ENCODE measurements at places on chromosomes 7 and 10. TPM values are rescaled to one million over a fixed set of nuclear protein-coding genes. Genes with fewer than 3 reads are reported as not detected.

The SND1 gene
- 229 TPM for total RNA-seq

The TWIST1 gene
- total RNA-seq, result 35.5 TPM

DNA sequence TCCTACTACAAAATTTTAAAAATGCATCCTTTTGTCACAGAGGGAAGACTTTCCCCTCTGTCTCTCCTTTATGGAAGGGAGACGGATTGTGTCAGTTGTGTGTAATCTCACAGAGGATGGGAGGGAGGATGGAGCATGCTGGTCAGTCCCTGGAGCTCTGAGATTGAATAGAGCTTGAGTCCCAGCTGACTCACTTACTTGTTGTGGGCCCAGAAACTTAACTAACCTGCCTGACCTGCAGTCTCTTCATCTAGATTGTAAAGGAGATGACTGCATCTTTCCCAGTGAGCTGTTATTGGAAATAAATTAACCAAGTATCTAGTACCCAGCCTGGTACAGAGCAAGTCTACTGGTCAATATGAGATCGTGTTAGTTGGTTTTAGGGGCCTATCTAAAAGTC, 77.9 kb upstream of the ADO start:
- no peak for DNase-seq

DNA sequence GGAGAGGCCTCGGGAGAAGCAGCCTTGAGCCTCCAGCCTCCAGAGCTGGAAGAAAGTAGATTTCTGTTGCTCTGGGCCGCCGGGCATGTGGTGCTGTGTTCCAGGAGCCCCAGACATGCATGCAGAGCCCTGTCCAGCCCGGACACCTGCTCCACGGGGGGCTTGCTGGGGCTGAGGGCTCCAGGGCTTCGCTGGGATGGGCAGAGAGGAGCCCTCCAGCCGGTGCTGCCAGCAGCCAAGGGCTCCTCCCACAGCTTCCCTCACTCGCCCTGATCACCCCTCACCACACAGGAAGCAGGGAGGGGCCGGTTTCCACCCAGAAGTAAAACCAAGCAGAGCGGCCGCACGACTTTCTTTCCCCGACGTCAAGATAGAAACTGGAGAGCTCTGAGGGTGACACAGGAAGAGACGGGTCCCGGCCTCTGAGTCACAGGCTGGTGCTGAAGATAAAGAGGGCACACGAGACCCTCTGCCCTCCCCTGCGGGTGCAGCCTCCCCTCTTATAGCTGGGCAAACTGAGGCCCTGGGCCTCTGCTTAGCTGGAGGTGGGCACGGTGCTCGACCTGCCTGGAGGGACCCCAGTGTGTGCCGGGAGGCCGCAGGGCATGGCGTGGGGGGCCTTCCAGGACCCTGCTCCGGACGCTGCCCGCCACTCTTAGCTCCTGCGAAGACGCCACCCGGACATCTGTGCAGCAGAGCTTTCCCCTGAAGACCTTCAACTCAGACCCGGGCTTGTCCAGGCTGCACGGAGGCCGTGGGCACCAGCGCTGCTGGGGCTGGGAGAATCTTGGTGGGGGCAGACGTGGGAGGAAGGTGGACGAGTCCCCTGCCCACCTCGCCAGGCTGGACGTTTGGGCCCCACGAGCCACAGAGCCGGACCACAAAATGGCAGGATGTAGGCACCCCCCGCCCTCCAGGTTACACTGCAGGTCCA, 31.1 kb downstream of the ADAP1 start:
- DNase-seq, result peak; percentile 90

DNA sequence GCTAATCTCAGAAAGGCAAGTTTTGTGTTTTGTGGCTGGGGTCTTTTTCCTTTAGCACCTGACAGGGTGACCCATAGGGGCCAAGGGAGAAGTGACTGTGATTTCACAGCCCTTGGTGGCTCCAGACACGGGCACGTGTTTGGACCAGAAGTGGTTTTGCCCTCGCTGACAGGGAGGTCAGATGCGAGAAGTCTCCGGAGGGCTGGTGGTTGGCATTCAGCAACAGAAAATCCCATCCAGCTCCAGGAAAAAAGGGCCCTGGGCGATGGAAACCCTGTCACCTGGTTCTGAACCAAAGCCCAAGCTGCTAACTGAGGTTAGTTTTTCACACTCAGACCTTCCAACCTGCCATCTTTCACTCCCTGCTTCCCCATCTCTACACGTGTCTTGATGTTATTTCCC, 272.9 kb downstream of the TRIL start:
- DNase-seq, result no peak

Data from Daoy (cell line).